GDM1 (cell line): ENCODE measurements at places on chromosomes 1 and 21.

DNA sequence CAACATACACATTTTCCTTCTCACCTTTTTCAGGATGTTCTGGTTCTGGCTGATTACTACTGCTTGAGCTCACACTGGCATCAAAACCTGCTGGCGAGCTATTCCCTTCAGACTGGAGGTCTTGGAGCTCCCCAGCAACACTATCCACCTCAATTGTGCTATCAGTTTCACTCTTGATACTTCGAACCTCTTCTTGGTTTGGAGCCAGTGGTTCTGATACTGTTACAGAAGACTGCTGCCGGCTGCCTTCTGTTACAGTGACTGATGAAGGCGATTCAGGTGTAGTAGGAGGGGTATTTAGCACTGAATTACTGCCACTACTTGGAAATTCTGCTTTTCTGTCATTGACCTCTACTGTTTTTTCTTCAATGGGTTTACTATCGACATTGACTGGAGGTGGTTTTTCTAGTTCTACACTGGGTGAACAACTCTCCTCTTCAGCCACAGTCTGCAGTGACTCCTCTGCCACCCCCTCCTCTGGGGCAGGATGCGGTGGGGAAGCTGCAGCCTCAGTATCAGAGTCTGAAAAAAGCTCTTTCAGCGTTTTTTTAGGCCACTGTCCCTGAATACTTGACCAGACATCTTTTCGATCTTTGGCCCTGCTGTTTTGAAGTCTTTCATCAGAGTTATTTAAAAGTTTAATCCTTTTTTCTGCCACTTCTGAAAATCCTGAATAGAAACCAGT is 20.7 kb upstream of the RBM34 start:
- no peak for DNase-seq

- DNase-seq, result no peak
Observed at GRCh38 chr1:217953330-217953729, 322.2 kb downstream of the SPATA17 start.

GRCh38 chr1:109531380-109531779 is 8.3 kb upstream of the GPR61 start:
- no peak for DNase-seq

GRCh38 chr1:241311056-241311746 is 45.8 kb downstream of the RGS7 start:
- DNase-seq, result no peak

DNA sequence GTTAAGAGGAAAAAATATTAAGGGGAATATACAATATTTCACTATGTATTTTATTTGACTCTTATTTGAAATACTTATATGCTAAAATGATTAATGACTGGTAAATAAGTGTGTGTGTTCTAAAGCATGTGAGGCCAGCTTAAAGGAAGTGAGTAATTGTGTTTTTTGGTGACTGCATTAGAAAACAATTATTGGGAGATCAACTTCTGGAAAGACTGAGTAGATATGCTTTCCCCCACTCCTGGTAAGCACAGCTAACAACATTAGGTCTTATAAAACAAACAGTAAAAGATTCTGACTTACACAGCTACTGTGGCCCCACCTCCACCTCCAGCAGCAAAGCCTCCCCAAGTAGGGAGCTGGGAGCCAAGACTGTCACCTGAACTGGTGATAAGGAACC is 403.0 kb downstream of the SRGAP2C start:
- no peak for DNase-seq

GRCh38 chr1:186418503-186418902 is 42.4 kb downstream of the PDC start:
- DNase-seq, result no peak

GRCh38 chr1:68293122-68293521 is 60.8 kb upstream of the WLS start:
- DNase-seq, result no peak

DNA sequence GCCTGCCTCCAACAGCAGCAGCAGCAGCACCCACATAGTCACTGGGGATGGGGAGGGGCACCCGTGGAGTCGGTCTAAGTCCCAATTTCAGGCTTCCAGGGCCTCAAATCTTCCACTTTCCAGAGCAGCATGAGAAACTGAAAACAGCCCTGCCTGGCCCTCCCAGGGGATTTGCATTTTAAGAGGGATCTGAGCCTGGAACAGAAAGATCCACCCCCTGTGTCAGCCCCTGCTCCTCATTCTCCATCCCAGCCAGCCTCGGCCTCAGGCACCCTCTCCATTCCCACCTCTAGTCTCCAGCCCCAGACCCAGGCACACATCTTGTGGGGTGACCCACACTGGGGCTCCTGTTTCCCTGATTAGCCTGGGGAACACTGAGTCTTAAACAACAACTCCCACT is 51.8 kb downstream of the FBXO2 start:
- no peak for DNase-seq

GRCh38 chr21:28508126-28508525 is 484.6 kb downstream of the LTN1 start:
- no peak for DNase-seq
